Left renal pelvis (tissue), 4 donors: ENCODE measurements at places on chromosomes 4 and X. TPM values are rescaled to one million over a fixed set of nuclear protein-coding genes. Genes with fewer than 3 reads are reported as not detected.

- DNase-seq: no peak
Observed at GRCh38 chr4:90621080-90621479, 493.9 kb downstream of the CCSER1 start.

GRCh38 chr4:73844345-73844744, 7.9 kb downstream of the CXCL6 start:
- DNase-seq: no peak

DNA sequence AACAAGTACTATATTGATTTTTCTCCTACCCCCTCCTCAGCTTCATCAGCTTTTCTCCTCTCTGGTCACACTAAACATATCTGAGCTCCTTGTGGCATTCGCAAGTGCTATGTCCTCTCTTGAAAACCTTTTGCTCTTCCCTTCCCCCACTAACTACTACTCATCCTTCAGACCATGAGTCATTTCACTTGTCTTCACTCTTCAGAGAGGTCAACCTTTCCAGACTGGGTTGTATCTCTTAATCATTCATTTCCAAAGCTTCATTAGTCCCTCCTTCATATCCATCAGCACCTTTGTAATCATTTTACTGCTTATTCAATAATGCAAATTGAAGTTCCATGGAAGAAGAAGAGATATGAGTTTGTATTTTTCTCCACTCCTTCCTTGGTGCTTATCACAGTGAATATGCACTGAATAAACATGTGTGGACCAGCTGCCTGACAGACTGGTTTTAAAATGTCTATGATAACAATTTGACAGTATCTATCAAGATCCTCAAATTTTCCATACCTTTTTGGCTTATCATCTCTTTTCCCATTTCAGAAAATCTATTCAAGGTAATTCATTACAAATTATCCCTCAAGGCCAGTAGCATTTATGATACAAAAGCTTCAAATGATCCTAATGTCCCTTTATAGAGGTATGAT, 28.4 kb downstream of the DDX60L start:
- DNase-seq: no peak

DNA sequence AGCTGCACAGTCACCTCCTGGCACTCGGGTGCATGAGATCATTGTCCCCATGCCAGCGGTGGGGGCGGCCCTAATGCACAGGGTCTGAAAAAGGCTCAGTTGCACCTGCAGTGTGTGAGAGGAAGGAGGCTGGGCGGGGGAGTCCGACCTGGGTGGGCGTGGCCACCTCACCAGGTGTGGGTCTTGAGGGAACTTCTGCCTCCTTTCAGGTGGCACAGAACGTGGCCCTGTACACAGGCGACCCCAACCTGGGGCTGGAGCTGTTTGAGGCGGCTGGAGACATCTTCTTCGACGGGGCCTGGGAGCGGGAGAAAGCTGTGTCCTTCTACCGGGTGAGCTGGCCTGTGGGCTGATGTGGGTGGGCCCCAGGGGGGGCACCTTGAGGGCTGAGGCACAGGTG, 34.3 kb upstream of the HTRA3 start:
- no peak for DNase-seq

DNA sequence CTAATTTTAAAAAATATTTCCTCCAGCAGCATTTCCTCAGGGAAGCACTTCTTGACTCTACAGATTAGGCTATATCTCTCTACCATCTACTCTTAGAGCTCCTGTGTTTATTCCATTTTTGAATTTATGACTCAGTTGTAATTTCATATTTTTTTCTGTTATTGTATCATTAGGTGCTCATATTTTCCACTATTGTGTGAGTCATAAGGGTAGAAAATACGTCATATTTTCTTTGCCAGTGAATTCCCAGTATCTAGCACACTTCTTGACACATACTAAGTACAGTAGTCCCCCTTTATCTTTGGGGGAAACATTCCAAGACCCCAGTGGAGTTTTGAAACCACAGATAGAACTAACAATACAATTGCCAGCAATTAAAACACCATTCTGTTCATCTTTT, 431.2 kb downstream of the GASK1B start:
- no peak for DNase-seq

DNA sequence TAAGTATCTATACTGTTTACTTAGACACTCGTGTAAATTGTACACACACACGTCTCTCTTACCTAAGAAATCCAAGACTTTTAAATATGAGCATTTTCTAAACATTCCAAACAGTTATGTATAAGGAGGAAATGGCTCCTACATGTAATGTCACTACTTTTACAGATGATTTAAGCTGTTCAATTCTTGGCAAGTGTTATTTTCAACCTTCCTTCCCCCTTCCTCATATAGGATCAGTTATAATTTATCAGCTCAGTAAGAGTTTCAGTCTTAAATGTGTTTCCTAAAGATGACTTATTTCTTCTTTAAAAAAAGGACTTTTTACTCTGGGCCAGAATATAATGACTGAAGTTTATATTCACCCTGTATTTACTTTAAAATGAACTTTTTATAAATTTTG, 601.1 kb downstream of the ANKRD50 start:
- DNase-seq: no peak

GRCh38 chr4:56240554-56241174, 146.6 kb downstream of the AASDH start:
- DNase-seq: peak; percentile 29

GRCh38 chr4:100519205-100519604, 1.4 kb upstream of the EMCN start:
- DNase-seq: no peak

DNA sequence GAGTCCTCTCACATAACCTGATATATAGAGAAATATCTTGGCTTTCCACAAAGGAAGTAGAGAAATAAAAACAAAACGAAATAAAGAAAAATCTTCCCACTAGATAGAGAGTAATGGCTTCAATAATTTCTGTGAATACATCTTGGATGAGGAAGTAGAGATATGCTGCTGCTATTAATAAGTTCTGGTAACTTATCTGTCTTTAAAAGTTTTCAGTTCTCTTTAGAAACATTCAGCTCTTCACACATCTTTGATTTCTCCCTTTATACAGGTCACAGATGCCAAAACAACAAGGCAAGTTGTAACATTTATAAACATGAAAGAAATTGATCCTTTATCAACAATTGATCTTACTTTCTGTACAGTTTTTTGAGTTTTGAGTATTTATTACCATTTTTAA, 615.8 kb downstream of the TRAM1L1 start:
- no peak for DNase-seq

- DNase-seq: peak; percentile 12
Observed at GRCh38 chrX:86946569-86946968, 571.0 kb upstream of the KLHL4 start.

- no peak for DNase-seq
Observed at GRCh38 chrX:12360986-12361598, 222.8 kb downstream of the FRMPD4 start.

- no peak for DNase-seq
Observed at GRCh38 chr4:14117575-14118238, 490.2 kb upstream of the BOD1L1 start.

CXCL9 gene
- 0.08 TPM for polyA plus RNA-seq

SMS gene
- 160 TPM for polyA plus RNA-seq

NHSL2 gene
- 9.2 TPM for polyA plus RNA-seq

FABP2 gene
- polyA plus RNA-seq: 1.0 TPM

SGMS2 gene
- polyA plus RNA-seq: 17.1 TPM
